ENCODE measurements at places on chromosomes 6 and 20.

DNA sequence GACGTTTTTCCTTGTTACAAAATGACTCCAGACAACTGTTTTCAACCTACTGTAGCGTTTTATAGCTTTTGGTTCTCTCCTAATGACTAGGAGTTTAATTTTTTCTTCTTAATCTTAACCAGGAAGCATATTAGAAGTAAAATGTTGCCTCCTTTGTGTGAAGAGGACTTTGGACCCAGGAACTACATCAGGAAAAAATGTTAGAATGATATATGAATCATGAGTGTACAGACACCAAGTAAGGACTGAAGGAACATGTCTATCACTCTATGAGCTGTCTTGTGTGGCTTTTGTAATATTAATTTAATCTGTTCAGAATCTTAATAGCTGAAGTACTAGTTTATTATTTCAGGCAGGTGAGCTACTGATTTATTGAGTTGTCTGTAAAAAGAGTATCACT, 71.0 kb upstream of the MARCKS start:
- no peak for DNase-seq

GRCh38 chr6:76247527-76247926, 175.1 kb upstream of the IMPG1 start:
- DNase-seq: no peak

DNA sequence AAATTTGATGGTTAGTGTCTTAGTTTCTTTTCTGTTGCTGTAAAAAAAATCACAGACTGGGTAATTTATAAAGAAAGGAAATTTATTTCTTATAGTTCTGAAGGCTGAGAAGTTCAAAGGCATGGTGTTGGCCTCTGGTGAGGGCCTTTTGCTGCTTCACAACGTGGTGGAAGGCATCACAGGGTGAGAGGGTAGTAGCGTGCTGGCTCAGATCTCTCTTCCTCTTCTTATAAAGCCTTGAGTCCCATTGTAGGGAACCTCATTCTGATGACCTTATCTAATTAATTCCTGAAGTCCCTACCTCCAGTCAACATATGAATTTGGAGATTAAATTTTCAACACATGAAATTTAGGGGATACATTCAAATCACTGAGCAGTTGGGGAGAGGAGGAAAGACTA, 62.0 kb downstream of the ARID1B start:
- DNase-seq: no peak

- DNase-seq: no peak
Observed at GRCh38 chr6:99416226-99416625, 8.9 kb downstream of the PNISR start.

- no peak for DNase-seq
Observed at GRCh38 chr6:108287373-108287772, 7.5 kb upstream of the AFG1L start.

GRCh38 chr6:38169221-38169976, 349.9 kb downstream of the ZFAND3 start:
- no peak for DNase-seq

- no peak for DNase-seq
Observed at GRCh38 chr6:167573461-167574215, 248.8 kb downstream of the TTLL2 start.

DNA sequence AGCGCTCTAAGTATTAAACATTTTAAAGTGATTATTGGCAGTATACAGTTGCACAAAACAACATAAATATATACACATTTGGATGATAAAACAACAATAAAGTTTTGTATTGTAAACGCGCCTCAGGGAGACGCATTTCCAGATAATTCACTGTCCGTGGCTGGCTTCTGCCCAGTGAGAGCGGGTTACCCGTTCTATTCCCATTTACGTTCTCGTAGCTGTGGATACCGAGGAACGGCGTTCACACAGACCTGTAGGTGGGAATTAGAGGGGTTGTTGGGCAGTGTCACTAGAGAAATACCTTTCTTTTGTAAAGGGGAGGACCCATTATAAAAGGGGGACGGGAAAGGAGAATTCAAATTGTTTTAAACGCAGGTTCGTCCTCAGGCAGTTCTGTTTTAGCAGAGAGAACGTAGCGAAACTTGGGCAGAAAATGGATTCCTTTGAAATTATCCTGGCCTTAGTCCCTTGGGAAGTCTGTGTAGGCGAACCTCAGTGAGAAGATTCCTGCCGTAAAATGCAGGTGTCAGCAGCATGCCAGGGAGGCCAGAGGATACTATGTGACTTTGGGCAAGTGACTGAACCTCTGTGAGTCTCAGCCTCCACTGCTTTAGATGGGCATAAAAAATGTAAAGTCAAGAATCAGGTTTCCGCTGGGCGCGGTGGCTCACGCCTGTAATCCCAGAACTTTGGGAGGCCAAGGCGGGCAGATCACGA, 756 bp downstream of the MTG2 start:
- DNase-seq: no peak

DNA sequence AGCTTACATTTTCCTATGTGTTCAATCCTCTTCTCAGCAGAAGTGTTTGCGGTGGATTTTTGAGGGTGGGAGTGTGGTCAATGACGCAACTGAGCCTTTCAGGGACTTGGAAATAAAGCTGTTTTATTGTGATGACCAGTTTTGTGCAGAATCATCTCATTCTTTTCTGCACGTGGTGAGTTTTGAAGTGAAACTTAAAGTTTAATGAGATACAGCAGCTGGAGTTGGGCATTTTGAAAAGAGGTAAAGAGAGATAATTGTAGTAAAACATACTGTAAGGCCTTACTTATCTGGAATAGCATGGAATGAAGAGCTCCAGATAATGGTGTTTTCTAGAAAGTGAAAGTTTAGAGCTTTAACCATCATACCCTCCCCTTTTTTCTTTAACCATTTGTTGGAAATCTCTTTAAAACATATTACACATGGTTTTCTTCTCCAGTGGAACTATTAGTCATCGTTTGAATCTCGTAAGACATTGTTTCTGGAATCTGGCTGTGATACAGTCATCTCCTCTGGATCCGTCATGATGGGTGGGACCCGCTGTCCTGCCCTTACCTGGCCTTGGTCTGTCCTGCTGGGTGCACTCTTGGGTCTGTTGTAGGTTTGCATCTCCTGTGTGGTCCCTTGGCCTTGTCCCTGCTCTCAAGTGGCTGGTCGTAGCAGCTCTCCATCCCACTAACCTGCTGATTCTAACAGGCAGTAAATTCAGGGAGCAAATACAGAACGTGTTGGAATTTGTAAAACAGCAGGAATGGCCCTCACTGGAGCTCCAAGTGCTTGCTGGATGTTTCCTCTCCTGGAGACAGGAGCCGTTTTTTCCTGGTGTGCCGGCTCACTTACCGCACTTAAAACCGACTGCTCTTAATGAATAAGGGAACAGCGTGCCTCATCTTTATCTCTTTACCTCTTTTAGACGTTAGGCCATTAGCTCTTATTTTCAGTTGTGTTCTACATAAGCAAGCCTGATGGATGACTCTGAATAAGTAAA, 29.8 kb downstream of the UST start:
- DNase-seq: no peak

GRCh38 chr20:38293491-38294065, 10.4 kb upstream of the BPI start:
- DNase-seq: no peak

- DNase-seq: no peak
Observed at GRCh38 chr20:39270837-39271604, 308.9 kb downstream of the DHX35 start.

DNA sequence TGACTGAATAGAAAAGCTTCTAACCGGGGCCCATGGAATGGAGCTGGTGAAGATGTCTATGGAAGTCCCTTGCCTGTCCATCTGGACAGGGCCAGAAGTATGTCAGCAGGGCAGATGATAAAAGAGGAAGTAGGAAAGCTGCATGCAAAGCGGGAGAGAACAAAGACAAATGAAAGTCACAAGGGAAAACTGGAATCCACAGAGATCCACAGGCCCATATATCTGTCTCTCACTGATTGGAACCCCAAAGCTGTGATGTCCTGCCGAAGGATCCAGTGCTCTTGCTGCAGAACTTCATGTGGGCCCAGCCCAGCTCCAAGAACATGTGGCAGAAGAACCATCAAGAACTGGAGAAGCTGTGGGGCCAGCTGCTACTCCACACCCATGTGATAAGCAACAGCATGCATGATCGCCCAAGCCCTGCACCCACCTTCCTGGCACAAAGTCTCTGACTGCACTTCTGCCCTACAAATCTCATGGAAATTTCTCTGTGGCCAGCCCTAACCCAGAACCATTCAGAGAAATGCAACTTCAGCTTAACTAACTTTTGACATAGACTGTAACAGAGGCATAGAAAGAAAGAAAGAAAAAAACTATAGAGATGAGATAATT, 716.0 kb downstream of the KIF16B start:
- DNase-seq: no peak

- no peak for DNase-seq
Observed at GRCh38 chr6:66940003-66940402, 1233.0 kb upstream of the EYS start.

DNA sequence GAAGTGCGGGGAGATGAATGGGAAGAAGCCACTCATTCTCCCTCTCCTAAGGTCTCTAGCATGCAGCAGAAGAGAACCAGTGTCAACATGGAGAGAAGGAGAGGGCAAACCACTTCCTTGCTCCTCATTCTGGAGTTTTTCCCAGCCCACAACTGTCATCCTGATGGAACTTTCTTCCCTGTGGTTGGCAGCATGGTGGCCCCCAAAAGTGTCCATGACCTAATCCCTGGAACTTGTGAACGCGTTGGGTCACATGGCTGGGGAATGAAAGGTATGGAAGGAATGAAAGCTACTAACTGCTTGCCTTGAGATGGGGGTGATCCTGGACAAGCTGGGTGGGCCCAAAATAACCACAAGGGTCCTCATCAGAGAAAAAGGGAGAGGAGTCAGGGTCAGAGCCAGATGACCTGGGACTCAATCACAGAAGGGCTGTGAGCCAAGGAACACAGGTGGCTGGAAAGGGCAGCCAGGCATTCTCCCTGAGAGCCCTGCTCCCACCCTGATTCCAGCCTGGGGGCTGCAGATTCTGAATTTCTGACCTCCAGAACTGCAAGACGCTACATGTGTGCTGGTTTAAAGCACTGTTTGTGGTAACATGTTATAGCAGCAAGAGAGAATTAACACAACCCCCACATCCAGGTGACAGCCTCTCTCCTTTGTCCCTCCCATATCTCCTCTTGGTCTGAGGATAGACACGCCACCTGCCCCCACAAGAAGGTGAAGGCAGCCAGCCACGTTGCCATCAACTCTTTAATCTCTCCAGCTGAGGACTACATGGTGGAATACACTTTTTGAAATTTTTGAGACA, 63.2 kb downstream of the PYGB start:
- DNase-seq: no peak

- DNase-seq: no peak
Observed at GRCh38 chr6:122136386-122136785, 263.1 kb upstream of the HSF2 start.

DNA sequence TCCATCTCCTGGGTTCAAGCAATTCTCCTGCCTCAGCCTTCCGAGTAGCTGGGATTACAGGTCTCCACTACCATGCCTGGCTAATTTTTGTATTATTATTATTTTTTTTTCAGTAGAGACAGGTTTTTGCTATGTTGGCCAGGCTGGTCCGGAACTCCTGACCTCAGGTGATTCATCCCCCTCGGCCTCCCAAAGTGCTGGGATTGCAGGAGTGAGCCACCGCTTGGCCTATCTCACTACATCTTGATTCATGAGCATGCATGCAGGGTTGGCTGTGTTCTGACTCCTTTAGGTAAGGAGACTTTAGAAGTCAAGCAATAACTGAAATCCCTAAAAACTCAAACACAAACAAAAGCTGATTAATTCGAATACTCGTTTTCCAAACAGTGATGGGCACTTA, 80.9 kb downstream of the GJA1 start:
- DNase-seq: no peak

- DNase-seq: no peak
Observed at GRCh38 chr6:15439410-15440025, 193.6 kb downstream of the JARID2 start.

- DNase-seq: no peak
Observed at GRCh38 chr6:99148111-99148510, 200.4 kb upstream of the FBXL4 start.

GRCh38 chr20:64106981-64107735, at the start of gene NPBWR2:
NPBWR2 (minus strand) TSS chr20:64107565; CDS start chr20:64106831, 734 bp downstream.
- peak; percentile 23 for DNase-seq

GRCh38 chr20:35768731-35769664, 2.8 kb upstream of the PHF20 start:
- peak; percentile 81 for DNase-seq

DNA sequence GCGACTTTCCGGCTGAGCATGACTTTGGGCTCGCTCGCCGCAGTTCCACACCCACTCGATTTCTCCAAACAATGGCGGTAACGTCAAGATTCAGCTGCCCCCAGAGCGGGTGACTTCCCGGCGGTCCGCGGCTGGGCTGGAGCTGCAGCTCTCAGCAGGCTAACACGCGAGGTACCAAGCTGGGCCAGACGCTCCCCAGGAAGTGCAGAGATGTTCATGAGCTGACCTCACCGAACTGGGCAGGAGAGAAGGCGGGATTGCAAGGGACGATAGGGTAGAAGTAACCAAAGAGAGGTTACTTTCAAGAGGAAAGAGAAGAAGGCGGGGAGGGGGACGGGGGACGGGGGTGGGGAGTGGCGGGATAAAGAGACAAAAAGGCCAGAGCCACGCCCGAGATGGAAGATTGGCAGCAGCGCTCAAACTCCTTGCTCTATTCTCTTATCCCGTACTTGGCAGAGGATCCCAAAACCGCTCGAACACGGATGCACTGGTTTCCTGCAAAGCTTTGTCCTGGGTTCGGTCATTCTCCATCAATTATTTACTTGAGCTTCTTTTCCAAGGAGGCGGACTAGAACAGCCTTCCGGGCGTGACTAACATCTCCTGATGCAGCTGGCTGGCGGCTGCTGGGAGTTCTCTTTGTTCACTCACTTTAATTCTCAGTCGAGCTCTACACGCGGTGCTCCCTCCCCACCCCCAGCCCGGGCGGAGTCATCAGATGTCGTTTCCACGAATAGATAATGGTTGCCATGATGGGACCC, at the start of gene MTCL3:
MTCL3 (minus strand) TSS at position 626 of the 759 bp plus-strand sequence.
- peak; percentile 42 for DNase-seq

DNA sequence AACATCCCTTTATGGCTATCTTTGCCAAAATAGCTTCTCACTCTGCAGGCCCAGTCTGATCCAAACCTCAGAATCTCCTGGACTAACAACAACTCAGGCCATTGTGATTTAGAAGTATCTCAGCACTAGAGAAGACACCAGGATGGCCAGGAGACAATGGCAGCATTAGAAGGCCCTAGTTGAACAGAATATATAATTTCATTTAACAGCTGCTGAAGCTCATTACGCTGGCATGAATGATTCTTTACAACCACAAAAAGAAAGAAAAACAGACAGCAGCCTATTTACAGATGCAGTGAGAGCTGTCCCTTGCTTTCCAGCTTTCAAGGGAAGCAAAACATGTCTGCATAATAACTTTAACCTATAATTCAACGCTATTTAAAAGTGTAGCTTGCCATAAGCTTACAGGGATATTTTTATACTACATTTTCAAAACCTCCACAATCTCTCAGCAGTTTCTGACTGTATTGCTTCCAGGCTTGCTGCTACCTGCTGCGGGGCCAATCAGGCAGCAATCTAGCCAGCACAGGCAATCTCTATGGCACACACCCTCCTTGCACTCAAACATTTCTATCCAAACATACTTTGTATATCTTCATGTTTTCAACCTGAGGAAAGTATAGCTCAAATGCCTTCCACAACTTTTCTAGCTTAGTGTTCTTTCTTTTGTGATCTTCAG, 107.3 kb downstream of the OGFRL1 start:
- DNase-seq: no peak

- DNase-seq: no peak
Observed at GRCh38 chr6:67467341-67467740, 1167.7 kb upstream of the ADGRB3 start.
